ENCODE measurements at places on chromosomes 7 and 10.

GRCh38 chr10:128867819-128868218 lies 599.2 kb upstream of the MGMT start:
- no peak for DNase-seq

- DNase-seq, result no peak
Observed at GRCh38 chr7:29019896-29020295, 61.8 kb upstream of the TRIL start.

- no peak for DNase-seq
Observed at GRCh38 chr7:141045842-141046620, 27.8 kb upstream of the TMEM178B start.

- DNase-seq, result no peak
Observed at GRCh38 chr7:20293336-20293735, 37.4 kb upstream of the ITGB8 start.

GRCh38 chr10:119143657-119144056 lies 21.9 kb downstream of the SFXN4 start:
- DNase-seq, result no peak

- DNase-seq, result no peak
Observed at GRCh38 chr10:6579183-6579903, 733 bp downstream of the PRKCQ start.

- DNase-seq, result no peak
Observed at GRCh38 chr10:84668186-84668763, 339.9 kb downstream of the CCSER2 start.

GRCh38 chr10:15484128-15484527 lies 113.0 kb upstream of the FAM171A1 start:
- DNase-seq, result no peak

GRCh38 chr10:80896959-80897358 lies 359.3 kb downstream of the SH2D4B start:
- no peak for DNase-seq

GRCh38 chr7:71775648-71776047 lies 636.5 kb downstream of the CALN1 start:
- DNase-seq, result no peak

- DNase-seq, result no peak
Observed at GRCh38 chr7:75953931-75954330, 39.0 kb downstream of the POR start.

GRCh38 chr10:297567-297966 lies 162.3 kb downstream of the ZMYND11 start:
- DNase-seq, result no peak

DNA sequence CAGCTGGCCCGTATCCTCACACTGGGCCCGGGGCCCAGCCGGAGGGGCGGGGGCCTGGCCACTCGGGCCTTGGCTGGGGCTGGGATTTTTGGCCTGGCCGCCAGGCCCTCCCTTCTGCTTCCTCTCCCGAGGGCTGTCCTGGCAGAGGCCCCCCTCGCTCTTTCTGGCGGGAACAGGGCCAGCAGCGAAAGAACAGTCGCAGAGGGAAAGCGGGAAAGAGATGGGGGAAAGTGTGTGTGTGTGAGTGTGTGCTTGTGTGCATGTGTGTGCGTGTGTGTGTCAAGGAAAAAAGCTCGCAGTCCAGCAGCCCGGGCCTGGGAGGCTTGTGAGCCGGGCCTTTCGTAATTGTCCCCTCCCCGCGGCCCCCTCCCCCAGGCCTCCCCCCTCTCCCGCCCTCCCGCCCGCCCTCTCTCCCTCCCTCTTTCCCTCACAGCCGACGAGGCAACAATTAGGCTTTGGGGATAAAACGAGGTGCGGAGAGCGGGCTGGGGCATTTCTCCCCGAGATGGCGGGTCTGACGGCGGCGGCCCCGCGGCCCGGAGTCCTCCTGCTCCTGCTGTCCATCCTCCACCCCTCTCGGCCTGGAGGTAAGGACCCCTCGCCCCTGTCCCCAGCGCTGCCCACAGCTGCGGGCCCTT lies at the start of gene ELN:
Gene ELN (plus strand): TSS at position 491 of the 638 bp plus-strand sequence. CDS start 15 bp downstream, at position 506.
- no peak for DNase-seq

DNA sequence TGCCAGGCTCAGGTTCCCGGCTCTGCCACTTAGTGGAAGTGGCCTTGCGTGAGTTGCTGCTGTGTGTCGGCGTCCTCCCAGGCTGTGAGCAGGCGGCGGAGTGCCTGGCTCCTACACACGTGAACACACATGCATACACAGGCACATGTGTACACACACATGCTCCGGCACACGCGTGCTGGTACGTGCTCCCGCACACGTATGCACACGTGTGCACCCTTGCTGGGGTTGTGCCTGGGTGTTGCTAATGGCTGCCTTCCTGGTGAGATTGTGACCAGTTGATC lies 107.6 kb downstream of the INPP5A start:
- no peak for DNase-seq

DNA sequence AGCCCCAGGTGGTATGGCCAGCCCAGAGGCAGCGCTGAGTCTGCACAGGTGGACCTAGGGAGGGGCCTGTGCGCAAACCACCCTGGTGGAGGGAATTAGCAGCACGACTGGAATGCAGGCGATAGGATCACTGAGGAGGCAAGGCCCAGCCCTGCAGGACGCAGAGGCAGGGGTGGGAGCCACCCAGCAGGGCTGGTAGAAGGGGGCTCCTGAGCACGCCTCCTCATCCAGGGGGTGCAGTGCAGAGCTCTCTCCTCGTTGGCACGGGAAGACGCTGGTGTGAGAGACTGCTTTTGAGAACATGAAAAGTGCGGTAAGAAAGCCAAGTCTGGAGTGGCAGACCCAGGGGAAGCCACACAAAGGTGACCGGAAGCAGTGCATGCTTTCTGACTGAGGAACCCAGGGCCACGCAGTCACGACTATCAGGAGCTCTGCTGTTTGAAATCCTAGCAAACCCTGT lies 6.0 kb downstream of the FXYD4 start:
- DNase-seq, result no peak

GRCh38 chr7:73539709-73540108 lies 17.6 kb upstream of the BAZ1B start:
- DNase-seq, result no peak

- no peak for DNase-seq
Observed at GRCh38 chr7:3649678-3650440, 348.8 kb downstream of the SDK1 start.

DNA sequence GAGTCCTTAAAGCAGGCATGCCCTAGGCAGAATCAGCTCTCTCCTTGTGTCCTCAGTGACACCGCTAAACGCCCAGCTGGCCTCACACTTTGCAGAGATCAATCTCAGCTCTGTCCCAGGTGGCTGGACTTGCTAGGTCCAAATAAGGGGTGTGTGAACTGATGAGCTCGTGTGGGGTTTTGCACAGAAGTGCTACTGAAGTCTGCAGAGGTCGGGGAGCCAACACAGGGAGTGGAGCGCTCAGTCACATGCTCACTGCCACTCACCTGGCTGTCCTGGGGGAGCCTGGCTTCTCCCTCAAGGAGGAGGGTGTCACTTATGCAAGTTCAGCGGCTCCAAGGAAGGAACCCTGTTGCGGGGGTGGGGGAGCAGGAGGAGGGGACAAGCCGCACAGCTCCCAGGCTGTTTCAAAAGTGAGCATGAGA lies 2.0 kb downstream of the ELN start:
- no peak for DNase-seq

GRCh38 chr10:105188737-105189462 lies 547.8 kb downstream of the SORCS3 start:
- no peak for DNase-seq

DNA sequence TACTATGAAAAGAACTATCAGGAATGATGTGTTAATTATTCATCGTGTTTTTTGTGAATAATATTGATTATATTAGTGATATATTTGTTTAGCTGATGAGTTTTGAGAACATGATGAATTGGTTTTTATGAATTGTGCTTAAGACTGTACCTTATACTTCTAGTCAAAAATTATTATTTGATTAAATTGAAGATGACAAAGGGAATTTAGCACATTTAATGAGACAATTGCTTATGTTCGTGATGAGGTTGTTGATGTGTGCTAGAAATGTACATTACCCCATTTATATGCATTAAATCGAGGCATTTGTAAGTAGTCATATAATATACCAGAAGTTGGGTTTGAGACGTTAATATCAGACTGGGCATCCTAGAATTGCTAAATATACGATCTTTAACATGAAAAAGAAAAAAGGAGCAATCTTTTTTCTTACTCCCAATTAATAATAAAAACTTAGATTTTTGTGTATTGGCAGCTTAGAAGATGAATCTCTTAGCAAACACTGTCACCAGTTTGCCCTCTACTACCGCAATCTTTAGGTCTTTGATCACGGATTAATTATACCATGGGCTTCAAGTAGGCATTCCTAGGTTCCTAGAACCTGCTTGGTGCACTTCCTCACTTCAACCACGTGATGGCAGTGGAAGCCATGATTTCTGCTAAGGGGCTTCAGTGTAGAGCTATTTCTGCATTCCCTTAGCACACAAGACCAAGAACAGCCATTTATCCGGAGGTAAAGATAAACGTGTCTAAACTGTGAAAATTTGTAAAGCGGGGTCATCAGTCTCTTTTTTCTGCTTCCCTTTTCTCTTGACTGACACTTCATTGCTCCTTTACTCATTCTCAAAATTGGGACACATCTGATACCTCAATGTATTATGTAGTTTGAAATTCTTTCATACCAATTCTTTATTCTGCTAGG lies 1.6 kb downstream of the KLHDC10 start:
- peak; percentile 78 for DNase-seq

DNA sequence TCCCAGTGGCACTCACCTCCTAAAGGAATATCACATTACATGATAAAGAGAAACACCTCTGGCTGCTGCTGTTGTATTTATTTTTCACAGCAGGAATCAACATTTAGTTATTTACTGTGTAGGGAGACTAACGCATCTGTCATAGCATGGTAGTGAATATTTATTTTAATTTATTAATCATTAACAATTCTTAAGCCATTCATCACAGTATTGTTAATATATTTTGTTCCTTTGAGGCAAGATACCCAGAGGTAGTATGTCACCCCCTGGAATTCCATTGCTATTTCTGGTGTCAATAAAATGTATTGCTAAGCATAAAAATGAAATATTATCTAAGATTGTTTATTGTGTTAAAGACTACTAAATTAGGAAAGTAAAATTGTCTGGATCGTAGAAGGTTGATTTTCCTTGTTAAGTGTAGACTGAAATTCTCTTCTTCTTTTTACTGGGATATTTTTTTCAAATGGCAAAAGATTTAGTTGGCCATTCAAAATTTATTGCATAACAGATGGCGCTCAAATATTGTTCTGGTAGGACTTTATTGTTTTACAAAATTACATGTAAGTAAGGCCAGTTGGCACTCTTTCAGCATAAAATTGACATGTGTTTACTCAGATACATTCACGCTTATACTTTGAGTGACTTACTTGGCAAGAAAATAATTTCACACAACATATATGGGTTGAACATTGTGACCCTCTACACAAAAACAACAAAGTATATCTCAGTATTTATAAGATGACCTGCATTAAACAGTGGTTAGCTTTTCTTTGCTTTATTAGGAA lies 1358.7 kb upstream of the SORCS1 start:
- DNase-seq, result no peak

DNA sequence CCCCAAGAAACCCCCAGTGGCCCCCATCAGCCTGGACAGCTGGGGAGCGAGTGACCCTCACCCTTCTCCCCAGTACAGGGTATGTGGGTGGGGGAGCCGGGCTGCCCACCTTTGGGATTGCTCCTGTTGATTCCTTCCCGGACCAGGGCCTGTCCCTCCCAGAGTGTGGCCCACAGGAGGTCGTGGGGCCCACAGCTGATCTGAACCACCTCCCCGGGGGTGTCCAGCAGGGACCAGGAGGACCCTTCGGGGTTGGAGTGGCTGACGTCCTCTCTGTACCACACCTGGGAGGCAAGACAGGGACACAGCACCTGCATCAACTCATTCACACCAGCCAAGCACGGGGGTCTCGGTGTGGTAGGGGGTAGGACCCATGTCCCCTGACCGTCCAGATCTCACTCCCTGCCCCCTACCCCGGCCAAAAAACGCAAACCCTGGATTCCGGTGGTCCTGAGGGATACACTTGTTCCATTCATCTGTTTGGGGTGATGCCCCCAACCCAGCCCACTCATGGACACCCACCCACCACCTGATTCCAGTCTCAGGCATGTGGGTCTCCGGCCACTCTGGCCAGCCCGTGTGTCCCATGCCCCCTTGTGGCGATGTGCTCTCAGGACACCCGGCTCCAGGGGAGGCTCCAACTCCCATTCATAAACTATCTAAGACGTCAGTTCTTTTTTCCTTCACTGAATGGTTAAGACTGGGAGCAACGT lies 10.9 kb downstream of the TECPR1 start:
- DNase-seq, result peak; percentile 97

All from HuH-7 (cell line).